ENCODE measurements at places on chromosomes 12 and 14.

GRCh38 chr12:52473768-52474167 lies at the start of gene KRT6C:
Gene KRT6C, minus strand, starts transcription at chr12:52473805. Its CDS starts 68 bp downstream, at chr12:52473737.
- no peak for DNase-seq

DNA sequence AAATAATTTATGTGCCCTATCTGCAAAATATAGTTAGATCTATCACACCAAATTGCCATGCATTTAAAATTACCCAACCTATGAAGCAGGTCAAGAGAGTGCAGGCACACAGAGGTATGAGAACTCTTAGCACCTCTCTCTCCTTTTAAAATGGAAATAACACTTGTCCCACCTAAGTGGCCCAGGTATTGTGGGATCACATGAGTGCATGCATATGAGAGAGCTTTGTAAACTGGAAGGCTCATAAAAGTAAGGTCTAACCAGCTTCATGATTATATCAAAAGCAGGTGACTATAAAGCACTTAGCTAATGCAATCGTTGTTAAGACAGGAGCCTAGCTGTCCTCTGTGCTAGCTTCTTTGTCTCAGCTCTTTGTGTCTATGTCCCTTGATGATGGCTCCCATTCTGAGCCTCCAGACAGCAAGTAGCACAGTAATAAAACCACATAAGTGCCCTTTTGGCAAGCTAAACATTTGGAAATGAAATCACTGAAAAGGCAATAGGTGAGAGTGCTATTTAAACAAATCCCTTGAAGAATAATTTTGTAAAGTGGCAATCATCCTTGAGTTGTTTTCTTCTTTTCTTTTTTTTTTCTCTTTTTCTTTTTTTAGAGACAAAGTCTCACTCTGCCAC lies 219.0 kb downstream of the NTF3 start:
- no peak for DNase-seq

DNA sequence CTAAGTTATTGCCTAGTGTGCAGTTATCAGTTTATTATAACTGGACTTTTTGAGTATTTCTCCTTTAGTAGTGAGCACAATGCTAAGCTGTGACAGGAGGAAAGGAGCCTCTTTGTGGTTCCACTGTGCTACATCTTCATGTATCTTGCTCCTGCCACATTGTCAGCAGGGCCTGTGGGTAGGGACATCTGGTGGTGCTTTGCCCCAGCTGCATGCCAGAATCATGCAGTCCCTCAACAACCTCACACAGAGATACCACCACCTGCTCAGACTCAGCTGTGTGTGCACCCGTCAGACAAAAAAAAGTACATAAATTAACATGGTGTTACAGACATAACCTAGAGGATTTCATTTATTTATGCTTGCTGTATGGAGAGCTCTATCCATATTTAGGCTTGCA lies 51.1 kb downstream of the MIS18BP1 start:
- no peak for DNase-seq

- no peak for DNase-seq
These were observed 10.1 kb upstream of the RAB35 start for GRCh38 chr12:120126635-120127005.

- no peak for DNase-seq
These were observed 24.6 kb downstream of the PEBP1 start for GRCh38 chr12:118160536-118160935.

DNA sequence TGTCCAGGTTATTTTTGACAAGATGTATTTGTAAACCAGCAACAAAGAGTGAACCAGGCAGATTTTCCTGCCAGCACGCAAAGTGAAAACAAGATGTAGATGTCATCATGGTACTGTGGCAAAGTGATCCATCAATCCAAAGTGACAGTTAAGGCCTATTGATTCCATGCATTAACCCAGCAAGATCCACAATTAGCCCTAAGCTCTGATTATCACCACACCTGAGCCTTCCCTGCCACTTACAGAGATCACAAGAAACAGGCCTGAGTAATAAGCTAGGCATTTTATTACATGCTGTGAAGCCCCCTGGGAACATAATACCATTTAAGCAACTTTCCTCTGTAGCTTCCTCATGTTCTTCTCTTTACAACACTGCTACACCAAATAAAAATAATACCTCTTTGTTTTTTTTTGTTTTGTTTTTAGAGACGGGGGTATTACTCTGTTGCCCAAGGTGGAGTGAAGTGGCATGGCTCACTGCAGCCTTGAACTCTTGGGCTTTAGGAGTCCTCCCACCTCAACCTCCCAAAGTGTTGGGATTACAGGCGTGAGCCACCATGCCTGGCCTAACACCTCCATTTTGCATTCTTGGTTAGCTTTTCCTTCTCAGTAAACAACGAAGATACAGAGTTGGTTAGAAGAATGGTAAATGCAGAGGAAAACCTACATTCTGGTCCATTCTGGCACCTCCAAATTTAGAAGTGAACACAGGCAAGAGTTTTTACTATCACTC lies 85.5 kb downstream of the STON2 start:
- no peak for DNase-seq

- no peak for DNase-seq
These were observed 58.9 kb upstream of the FBXO33 start for GRCh38 chr14:39491134-39491571.

DNA sequence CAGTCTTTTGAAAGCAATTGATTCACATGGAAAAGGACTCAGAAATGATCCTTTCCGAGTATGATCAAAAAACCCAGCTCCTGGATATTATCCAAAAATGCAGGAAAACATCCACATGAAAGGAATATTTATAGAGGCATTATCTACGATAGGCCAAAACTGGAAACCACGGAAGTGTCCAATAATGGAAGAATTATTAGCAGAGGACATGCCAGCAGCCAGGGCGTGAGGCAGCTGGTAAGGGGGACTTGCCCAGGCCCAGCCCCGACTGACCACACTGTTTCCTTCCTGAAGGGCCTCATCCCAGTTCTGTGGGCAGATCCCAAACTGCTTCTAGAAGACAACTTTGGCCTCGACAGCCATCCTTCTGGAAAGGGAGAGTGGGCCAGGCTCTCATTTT lies 20.5 kb downstream of the ACTN1 start:
- DNase-seq, result no peak

GRCh38 chr12:119843100-119843499 lies 34.0 kb downstream of the CIT start:
- no peak for DNase-seq

DNA sequence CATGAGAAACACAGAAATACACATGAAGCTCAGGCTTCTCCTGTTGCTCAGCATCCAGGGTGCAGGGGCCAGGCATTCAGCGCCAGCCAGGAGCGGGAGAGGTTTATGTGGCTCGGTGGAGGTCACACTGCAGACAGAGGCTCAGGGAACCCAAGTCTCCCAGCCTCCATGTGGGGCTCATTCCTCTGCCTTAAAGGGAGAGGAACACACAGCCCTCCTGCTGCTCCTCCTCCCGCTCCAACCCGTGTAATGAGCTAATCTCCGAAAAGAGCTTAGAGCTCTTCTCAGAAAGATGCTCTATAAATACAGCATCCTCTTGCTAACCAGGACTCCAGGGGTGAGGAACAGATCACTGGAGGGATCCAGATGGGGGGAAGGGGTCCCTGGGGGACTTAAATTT lies 28.2 kb downstream of the FGF6 start:
- DNase-seq, result peak; percentile 79

GRCh38 chr14:106228541-106229158 lies 702.3 kb downstream of the TMEM121 start:
- no peak for DNase-seq

DNA sequence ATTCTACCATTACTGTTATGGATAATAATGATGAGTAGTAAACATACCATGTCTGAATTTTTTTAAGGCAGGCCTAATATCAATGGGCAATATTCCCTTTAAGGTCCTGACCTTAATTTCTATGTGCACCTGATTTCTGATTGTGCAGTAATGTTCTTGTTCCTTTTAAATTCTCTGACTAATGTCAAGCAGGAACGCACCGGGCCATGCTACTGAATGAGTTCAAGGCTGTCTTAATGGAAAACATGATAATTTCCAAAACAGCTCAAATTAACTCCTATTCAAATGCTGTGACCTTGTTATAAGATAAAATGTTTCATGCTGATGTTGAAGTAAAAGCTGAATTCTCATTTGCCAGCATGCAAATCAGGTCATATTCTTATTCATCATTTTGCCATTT lies 6.8 kb downstream of the TAS2R46 start:
- no peak for DNase-seq

- DNase-seq, result no peak
These were observed 13.0 kb downstream of the SLC48A1 start for GRCh38 chr12:47785887-47786661.

DNA sequence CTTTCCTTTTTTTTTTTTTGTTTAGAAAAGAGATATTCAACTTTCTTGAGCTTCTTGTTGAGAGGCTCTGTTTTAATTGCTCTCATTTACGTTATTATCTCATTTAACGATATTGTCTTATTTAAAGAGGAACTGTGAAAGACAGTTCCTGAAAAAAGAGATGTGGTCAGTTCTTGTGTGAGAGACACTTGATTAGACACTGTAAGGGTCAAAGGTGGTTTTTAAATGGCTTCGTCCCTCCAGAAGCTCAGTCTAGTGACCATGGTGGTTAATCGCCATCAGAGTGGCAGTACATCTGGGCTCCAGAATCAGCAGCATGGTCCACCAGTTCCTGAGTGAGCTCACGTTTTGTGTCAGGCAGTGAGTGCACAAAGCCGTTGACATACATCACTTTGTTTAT lies 57.9 kb upstream of the KCNA5 start:
- no peak for DNase-seq

DNA sequence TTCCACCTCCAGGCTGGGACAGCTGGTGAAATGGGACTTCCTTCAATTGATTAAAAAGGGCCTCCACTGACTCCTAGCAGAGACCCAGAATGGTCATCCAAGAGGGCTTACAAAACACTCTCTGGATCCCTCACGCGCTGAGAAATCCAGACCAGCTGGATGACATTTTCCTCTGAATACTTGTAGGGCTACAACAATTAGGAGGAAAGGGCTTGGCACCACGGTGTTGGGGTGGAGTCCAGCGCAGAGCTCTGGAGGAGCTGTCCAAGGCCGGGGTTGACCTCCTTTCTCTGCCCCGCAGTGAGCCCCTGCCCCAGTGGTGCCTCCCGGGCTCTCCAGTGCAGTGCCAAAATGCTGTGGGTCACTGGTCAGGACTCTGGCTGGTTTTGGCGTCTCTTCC lies 189.0 kb upstream of the CCND2 start:
- no peak for DNase-seq

DNA sequence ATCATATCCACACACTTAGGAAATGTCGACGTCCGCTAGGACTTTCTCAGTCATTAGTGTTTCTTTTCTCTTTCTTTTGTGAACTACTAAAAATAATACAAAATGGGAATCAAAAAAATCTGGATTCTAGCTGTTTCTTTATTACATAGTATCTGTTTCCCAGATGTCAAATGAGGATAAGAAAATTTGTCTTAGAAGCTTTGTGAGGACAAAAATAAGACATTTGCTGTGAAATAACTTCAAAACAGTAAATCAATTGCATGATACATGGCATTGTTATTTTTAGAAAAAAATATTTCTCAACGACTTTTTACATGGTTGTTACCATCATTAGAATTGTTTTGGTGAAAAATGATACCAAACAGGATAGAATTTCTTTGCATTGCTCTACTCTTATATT lies 71.4 kb upstream of the IFNG-AS1 start:
- DNase-seq, result no peak

- no peak for DNase-seq
These were observed 32.3 kb downstream of the DRAM1 start for GRCh38 chr12:101909646-101910045.

DNA sequence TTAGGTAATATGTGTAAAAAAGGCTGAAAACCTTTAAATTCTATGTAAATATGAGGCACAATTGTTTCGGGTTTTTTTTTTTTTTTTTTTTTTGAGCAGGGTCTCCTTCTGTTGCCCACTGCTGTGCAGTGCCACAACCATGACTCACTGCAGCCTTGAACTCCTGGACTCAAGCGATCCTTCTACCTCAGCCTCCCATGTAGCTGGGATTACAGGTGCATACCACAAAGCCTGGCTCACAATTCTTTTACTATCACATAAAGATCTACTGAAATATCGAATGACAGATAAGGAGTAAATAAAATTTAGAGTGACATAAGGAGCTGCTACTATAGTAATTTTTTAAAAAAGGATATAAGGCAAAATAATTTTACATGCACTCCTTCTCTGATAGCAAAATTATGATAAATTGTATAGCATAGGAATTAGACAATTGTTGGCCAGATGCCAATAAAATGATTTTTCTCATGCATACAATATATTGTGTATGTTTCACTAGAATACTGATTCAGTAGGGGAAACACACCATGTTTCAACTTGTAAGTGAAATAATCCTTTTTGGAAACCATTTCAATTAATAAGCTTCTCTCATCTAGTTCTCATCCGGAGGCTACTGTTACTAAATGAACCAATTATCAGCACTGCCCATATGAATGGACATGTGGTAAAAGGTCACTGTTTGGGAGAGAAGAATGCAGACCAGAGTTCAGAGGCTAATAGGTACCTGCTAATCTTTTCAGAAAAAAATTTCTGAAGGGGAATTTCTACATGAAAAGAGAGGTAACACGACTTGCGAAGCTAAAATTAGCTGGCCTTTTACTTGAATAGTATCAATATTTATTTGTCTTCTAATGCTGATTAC lies 108.4 kb downstream of the PPP1R12A start:
- DNase-seq, result no peak

DNA sequence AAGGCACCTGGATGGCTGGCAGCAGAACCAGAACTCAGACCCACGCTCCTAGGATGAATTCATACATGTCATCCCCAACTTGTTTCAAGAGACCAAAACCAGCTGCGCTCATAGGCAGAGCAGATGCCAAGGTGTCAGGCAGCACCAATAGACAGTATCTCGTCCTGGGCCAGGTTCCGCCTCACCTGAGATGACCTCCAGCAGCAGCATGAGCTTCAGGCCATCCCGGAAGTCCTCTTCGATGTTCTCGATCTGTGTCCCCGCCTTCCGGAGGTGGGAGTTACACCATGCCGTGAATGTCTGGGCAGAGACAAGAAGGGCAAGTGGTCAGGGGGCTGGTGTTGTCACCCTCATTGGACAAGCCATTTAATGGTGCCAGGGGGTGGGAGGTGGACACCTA lies 53.7 kb downstream of the ACTN1 start:
- no peak for DNase-seq

DNA sequence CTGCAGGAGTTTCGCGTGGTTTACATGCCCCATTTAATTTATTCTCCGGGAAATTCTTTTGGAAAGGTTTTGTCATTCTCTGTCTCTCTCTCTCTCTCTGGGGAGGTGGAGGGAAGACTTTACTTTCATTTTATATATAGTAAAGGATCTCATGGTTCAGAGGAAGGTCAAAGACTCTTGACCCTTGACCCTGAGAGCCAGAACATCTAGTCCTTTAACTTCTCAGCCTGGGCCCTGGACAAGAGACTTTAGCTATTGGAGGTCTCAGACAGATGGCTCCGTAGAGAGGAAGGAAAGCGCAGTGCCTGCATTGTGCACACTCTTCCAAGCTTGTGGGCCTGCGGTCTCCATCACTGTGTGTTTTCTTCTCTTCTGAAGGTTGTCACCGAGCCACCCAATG lies 43.7 kb downstream of the CCDC92 start:
- DNase-seq, result no peak

GRCh38 chr12:85821759-85822158 lies 14.4 kb downstream of the RASSF9 start:
- no peak for DNase-seq

- DNase-seq, result no peak
These were observed 580.1 kb upstream of the SEL1L start for GRCh38 chr14:82113710-82114109.

GRCh38 chr12:49944046-49944445 lies 6.5 kb upstream of the AQP2 start:
- no peak for DNase-seq
